Stimulated activated CD4-positive, alpha-beta T cell treated with anti-CD3 and anti-CD28 coated beads, Interleukin-4, amount 100 ng/mL, for 1 hour (primary cell): ENCODE measurements at places on chromosomes 6 and 20.

DNA sequence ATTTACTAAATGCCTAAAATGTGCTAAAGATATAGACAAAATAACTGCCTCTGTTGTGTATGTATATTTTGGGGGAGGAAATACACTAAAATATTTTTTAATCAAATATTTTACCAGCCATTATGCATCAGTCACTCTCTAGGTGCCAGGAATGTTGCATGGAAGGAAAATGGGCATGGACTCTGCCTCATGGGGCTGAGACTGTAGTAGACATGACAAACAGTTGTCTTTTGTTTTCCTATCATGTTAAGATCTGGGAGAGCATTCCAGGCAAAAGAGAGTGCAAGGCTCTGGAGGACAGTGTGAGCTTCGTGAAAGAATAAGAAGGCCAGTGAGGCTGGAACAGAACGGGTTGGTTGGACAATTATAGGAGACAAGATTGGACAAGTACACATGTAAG lies 26.5 kb downstream of the HLA-DOB start:
- no peak for DNase-seq

DNA sequence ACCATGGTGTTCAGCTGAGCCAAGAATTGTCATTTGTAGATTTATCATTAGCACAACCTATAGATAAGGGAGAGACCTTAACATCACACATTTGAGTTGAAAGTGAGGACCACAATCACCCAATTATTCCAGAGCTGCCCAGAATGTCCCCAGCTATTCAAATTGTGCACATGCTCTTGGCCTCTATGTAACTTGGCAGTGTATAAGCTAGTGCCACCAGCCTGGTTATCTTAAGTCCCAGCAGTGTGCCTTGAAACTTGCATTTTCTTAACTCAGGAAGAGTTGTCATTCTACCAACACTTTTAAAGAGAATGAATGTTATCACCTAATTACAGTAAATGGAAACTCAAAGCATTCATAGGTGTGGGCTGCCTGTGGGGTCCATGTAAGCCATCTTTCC lies 191.1 kb downstream of the COL9A1 start:
- no peak for DNase-seq

- no peak for DNase-seq
Observed at GRCh38 chr6:45736134-45736533, 279.5 kb downstream of the CLIC5 start.

GRCh38 chr6:121319112-121319553 lies 15.1 kb downstream of the TBC1D32 start:
- DNase-seq = no peak
